ENCODE measurements at places on chromosomes 12 and 14.

- peak; percentile 41 for DNase-seq
Measured at GRCh38 chr12:12721176-12721751, 4.1 kb downstream of the CDKN1B start.

DNA sequence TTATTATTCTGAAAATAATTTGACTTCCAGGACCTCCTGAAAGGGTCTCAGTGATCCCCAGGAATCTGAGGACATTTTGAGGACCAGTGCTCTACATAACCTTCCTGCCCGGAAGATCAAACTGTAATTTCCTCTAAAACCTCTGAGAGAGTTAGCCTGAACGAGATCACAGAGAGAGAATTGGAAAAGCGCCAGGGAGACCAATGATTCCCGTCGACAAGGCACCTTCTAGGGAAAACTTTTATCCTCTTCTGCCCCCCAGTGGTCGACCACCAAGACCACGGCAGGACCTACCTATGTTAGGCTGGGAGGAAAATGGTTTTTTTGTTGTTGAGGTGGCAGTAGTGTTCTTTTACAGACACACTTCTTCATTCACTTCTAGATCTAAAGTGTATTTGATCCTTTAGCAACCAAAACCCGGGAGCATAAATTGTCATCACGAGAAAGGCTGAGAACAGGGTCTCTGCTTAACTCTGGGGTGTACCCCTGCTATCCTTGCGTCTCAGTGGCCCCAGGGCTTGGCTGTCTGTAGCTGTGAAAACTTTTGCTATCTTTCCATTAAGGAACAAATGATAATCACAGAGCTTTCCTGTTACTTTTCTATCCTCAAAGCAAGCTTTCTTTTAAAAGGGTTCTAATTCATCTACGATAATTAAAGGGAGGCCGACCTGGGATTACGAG is 62.9 kb upstream of the NID2 start:
- peak; percentile 90 for DNase-seq

GRCh38 chr12:5480218-5480937 is 48.5 kb downstream of the NTF3 start:
- DNase-seq = peak; percentile 80

DNA sequence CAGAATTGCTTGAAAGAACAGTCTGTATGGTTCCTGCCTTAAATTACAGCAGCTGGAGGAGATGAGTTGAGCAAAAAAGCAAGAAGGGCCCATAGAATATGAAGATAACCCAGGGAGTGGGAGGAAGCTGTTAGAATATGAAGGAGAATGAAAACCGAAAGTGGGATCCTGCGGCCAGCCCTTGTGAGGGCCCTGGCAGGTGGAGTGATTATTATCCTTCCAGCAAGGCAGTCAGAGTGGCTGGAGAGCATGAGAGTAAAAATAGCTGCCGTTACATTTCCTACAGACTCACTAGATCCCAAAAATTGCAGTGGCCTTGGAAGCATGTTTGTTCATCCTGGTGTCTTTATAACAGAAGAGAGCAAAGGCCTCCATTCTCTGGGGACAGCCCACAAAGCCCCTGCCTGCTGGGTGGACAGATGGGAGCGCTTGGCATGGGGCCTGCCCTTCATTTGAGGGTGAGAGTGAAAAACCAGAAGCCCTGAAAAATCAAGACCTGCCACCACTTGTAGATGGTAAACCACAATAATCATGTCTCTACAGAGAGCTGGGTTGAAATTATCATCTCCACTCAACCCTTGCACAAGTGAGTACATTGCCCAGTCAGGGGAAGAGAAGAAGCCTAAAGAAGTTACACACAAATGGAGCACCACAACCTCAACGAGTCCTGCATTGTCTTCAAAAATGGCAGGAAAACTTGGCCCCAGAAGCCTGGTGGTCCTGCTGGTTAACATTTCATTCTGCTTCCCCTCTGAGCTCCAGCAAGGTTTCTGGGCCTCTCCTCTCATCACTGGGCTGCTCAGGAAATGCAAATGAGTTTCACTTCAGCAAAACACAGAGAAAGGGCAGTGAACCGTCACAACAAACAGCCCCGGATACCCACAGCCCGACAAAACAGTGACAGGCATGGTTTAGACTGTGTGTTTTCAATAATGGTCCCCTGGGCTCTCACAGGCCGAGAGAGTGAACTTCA is 20.5 kb downstream of the ZDHHC22 start:
- peak; percentile 14 for DNase-seq

DNA sequence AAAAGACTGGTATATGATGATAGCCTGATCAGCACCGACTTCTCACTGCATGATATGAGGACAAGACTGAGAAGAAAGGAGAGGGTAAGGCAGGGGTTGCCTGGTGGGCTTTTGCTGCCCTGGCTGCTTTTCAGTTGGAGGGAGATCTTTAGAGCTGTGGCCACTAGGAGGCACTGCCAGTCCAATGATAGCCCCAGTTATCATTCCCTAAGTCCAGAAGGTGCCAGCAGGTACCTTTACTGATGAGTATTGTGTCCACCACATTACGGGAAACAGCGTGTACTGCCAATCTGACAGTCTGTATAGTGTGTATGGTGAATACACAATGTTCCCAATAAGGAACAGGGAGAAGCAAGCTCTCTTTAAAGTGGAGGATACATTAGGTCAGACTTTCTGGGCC is 55.8 kb upstream of the CCDC175 start:
- DNase-seq = peak; percentile 53

GRCh38 chr12:802242-803120 is 50.1 kb downstream of the WNK1 start:
- DNase-seq = no peak

GRCh38 chr12:111126331-111126730 is 206.0 kb upstream of the MYL2 start:
- DNase-seq = no peak

DNA sequence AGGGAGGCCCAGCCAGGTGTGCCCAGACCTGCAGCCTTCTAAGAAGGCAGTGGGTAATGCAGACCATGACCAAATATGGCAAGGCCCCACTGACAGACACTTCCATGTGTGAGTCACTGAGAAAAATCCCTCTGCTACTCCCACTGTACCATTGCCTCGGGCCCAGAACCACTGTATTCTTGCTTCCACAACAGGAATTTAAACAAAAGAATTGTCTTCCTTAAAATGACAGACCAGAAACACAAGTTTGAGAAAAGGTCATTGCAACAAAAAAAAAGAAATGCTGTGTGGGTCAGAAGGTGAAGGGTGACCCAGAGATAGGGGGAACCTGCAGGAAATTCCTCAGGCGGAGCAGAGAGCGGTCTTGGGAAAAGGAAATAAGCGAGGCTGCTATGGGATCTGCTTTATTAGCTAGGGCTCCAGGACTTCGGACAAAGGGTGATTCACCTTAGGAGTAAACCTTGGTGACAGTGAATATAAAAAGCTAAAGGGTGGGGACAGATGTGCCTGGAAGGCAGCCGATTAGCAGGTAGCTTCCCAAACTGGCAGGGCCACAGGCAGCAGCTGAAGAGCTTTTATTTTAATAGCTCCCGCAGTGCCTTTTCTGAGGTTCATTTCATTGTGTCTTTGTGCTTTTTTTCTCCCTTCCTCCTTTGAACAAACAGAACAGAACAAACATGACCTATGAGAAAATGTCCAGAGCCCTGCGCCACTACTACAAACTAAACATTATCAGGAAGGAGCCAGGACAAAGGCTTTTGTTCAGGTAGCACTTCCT is 185.3 kb upstream of the BCL2L14 start:
- DNase-seq = peak; percentile 93

- DNase-seq = no peak
Measured at GRCh38 chr12:87280356-87280755, 748.8 kb downstream of the C12orf50 start.

- DNase-seq = no peak
Measured at GRCh38 chr12:95803817-95804216, 13.3 kb upstream of the NTN4 start.

GRCh38 chr12:65536876-65537681 is 258.6 kb downstream of the MSRB3 start:
- DNase-seq = no peak

DNA sequence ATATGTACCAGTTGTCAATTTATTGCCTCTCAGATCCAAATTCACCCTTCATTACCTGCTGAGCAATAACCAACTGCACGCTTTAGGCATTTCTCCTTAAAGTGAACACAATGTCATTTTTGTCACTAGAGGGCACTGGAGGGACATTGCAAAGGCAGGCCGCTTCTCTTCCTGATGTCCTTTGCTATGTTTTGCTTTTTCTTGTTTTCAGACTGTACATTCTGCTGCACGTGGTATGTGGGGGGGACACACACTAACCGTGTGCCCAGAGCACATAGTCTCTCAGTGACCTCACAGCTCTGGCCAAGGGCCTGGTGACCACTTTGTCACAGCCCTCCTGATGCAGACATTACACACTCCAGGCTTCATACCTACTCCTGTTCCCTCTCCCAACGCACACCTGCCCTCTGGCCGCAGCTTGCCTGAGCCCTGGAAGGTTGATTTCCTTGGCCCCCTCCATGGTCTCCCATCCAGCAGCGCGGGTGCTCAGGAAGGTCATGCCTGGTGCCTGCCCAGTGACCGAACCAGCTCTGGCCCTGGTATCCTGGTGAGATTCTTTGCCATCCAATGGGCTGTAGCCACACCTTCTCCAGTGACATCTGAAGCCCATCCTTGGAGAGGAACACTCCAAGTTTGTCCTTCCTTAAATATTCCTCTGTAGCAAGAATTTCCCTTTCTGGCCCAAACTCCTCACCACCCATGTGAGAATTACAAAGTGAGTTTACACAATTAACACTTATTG is 39.9 kb downstream of the MYO1H start:
- DNase-seq = peak; percentile 41

- DNase-seq = no peak
Measured at GRCh38 chr14:89640141-89640540, 223.1 kb upstream of the FOXN3 start.

Measured in NCI-H2081 (cell line).